ENCODE measurements at places on chromosomes 3 and 15. TPM values are rescaled to one million over a fixed set of nuclear protein-coding genes. Genes with fewer than 3 reads are reported as not detected.

FEZF2 gene
- not detected for total RNA-seq

MOBP gene
- total RNA-seq: not detected

ALDH1L1 gene
- not detected for total RNA-seq

PRSS50 gene
- not detected for total RNA-seq

CHRM5 gene
- not detected for total RNA-seq

GP9 gene
- total RNA-seq: not detected

MYRIP gene
- total RNA-seq: not detected

LRRC31 gene
- total RNA-seq: not detected

GAP43 gene
- not detected for total RNA-seq

TIMP4 gene
- not detected for total RNA-seq

CD80 gene
- total RNA-seq: 0.71 TPM

EFHB gene
- total RNA-seq: 0.44 TPM

SAMMSON gene
- not detected for total RNA-seq

STAB1 gene
- 0.46 TPM for total RNA-seq

ISL2 gene
- total RNA-seq: not detected

MESP1 gene
- total RNA-seq: 0.19 TPM

FSIP1 gene
- total RNA-seq: 0.22 TPM

GPR87 gene
- total RNA-seq: not detected

IGSF11 gene
- total RNA-seq: 0.57 TPM

- no peak for DNase-seq
These were observed 14.4 kb downstream of the TRIM71 start for GRCh38 chr3:32832193-32832592.

DNA sequence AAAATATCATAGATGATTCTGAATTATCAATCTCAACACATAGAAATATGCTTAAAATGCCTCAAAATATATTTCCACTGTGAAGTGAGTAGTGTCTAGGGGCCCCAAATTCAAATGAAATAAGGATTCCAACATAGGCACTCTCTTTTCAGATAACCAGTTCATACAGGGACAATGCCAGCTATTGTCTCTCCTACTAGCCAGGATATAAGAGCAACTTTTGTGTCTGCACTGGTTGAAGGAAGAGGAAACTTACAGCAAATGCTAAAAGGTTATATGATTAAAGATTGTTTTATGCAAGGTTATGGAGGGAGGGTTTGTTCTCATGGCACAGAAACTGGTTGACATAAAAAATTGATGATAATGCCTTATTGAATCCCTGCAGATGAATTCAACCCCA, 579.4 kb upstream of the ALCAM start:
- DNase-seq: no peak

- DNase-seq: no peak
These were observed 353.2 kb upstream of the AGTR1 start for GRCh38 chr3:148344521-148344920.

DNA sequence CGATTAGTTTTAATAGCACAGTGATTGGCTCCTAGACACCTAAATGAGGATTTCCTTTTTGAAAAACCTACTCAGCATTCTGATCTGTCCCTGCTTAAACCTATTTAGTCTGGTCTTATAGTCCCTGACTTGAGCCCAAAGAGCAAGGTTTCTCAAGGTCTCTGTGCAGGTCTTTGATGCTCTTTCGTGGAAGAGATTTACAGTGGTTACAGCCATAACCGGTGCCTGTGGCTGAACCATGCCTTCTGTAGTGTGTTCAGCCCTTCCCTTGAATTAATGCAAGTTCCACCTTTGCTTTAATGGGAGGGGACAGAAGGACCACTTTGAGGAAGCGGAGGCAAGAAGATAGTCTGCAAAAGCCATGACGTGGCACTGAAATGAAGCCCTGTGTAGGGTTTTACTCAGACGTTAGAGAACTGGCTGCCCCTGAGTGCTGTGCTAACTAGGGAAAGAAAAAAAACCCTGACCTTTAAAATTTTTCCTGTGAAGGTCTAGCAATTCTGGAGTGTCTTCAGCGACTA, 43.0 kb downstream of the ZBTB38 start:
- peak; percentile 16 for DNase-seq

- DNase-seq: no peak
These were observed 714.1 kb downstream of the NAALADL2 start for GRCh38 chr3:175573226-175573625.

GRCh38 chr3:192080336-192080735, 619.4 kb downstream of the PYDC2 start:
- no peak for DNase-seq

DNA sequence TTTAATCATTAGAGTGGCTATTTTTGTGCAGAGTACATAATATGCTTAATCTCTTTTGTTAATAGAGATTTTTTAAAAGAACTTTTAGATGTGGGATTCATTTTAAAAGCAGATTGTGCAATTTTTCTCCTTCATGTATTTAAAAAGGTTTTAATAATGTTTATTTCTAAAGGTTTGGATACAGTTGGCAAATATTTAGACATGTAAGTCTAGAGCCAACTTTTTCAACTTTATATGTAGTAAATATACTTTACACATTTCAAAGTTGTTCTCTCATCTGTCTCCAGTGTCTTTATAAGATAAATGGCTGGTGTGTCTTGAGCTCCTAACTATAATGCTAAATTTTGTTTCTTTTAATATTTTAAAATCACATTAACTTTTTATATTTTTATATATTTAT, 22.7 kb upstream of the GOLGA8B start:
- DNase-seq: no peak

- DNase-seq: no peak
These were observed 109.0 kb downstream of the VGLL4 start for GRCh38 chr3:11534793-11535101.

- DNase-seq: peak; percentile 16
These were observed 63.5 kb upstream of the KLF13 start for GRCh38 chr15:31262901-31263671.

- DNase-seq: no peak
These were observed 48.2 kb downstream of the ZNF148 start for GRCh38 chr3:125326957-125327356.

DNA sequence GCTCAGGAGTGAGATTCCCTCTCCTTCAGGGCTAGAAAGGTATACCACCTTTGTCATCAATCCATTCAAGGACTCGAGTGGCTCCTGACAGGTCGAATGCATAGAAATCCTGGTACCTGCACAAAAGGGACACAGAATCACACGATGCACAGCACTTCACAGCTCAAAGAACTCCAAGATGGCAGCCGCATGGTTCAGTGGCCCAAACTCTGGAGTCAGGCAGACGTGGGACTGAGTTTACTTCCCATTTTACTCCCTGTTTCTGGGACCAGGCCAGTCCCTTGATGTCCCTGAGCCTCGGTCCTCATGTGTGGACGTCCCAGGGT, 536 bp downstream of the WDR73 start:
- DNase-seq: no peak

- no peak for DNase-seq
These were observed 136.8 kb downstream of the SNRPN start for GRCh38 chr15:25091421-25092158.

- peak; percentile 53 for DNase-seq
These were observed 8.6 kb upstream of the SRP14 start for GRCh38 chr15:40047415-40048210.

GRCh38 chr3:45139372-45140140, 6.6 kb downstream of the CDCP1 start:
- DNase-seq: no peak

DNA sequence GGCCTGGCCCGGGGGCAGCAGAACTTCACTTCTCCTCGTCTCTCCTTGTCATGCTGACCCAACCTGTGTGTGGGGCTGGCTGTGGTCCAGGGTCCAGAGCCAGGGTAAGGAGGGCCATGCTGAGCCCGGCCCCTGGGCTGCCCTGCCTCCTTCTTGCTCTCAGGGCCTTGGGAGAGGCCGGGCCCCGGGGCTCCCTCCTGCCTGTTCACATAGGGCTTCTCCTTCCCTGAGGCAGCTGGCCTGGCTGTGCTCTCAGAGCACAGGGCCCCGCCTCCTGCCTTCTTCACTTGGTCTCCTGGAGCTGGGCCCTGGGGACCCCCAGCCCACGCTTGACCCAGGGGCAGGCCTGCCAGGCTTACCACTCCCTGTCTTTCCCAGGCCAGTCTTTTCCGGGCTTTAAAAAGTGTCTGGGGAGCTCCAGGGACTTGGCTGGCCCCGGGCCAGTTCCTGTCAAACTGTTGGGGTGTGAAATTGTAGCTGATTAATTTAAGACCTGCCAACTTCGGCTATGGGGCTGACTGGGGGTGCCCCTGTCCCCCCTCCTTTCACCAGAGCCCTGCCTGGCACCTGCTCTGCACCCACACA, 11.8 kb downstream of the PLXNA1 start:
- DNase-seq: no peak

DNA sequence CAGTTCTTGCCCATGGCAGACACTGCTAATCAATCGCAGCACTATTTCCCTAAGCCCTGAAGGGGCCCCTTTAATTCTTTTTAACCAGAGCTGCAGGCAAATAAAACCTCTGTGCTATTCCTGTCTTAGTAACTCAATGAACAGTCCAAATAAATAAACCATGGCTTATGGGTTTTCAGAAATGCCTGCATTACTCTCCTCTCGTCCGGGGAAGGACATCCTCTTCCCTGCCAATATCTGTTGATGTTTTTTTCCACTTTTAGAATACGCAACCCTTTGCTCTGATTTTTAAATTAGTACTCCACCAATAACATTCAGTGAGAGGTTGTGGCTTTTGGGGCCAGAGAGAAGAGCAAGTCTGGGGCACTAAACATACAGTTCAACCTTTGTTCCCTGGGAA, 35.2 kb upstream of the PRICKLE2 start:
- no peak for DNase-seq

GRCh38 chr15:79071901-79072300, 18.7 kb downstream of the RASGRF1 start:
- DNase-seq: no peak

DNA sequence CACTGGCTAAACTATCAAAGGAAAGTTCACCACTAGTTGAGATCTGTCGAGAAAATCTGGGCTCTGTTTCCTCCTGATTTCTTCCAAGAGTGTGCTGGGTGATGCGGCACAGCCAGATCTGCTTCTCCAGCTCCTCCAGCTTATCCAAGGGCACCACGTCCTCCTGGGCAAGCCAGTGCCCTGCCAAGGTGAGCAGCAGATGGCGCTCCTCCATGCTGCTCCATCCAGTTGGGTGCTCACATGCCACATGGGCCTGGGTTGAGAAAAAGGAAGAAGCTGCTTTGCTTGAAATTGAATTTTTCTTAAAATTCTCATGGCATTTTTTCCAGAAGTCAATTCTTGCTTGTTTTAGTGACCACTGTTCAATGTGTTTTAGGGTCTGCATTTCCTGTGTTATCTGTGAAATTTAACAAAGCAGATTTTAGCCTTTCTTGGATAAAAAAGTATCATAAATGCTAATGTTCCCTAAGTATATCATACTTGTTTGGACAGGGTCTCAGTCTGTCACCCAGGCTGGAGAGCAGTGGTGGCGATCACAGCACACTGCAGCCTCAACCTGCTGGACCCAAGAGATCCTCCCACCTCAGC, 47.3 kb downstream of the EIF3J start:
- peak; percentile 63 for DNase-seq

DNA sequence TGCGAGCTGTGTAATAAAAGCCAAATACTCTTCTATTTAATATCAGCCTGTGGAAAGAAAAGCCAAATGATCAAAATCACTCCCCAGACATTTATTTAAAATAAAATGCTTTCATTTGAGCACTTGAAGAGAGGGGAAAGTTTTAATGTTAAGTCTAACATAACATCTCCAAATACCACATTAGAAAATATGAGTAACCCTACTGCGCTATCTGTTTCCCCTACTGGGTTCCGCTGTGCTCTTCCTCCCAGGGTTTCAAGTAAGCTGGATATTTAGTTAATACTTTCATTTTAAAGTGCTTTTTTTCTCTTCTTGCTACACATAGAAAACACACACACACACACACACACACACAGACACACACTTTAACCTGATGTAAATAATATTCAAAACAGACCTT, 6.7 kb upstream of the VGLL4 start:
- DNase-seq: no peak

DNA sequence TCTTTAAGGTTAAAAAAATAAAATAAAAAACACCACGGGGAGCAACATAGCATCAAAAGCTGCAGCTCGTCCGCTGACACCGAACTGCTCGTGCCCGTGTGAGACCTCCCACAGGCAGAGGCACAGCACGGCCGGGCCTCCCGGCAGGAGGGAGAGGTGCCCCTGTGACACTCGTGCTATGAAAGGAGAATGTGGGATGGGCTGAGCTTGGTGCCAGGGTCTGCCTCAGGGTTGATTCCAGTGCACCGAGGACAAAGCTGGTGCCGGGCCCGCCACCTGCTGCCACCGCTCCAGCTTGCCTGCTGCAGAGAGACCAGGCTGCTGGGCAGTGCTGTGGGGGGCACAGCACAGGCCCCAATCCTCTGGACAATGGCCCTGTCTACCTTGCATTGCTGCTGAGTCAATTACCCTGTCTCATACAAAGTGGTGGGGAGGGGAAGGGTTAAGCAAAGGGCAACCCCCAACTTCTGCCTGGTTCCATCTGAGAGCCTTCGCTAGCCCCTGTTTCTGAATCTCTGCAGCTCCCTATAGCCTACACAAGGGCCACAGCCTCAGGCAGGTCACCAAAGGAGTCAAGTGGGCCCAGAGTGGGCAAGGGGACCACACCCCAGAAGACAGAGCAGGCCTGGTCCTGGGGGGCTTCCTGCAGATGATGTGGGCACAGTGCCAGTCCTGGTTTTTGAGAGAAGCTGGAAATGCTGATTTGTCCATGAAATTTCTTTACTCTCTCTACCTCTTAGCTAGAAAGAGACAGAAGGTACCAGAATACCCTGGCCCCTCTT, 74.0 kb upstream of the SNRPA1 start:
- DNase-seq: no peak

DNA sequence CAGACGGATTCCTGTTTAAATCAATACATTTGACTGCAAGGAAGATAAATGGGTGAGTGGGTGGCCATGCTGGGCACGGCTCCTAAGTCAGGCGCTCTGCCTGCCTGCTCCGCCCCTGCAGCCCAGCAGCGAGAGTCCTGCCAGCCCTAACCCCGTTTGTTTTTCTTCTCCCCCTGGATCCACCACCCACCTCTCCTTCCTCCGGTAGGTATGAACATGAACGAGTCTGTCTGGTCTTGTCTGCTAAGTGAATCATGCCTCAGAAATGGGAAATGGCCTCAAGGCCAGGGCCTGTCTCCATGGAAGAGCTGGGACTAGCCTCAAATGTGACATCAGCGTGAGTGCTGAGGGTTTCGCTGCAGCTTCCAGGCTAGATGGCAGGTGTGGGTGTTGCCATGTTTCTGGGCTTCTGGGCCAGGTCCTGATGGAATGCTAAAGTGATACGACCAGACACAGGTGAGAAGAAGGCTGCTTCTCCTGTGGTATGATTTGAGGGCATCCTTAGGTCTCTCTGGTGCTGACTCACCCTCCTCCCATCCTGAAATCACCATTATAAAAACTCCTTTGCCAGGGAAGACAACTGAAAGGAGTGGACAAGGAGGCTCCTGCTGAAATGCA, 5.6 kb upstream of the FEM1B start:
- DNase-seq: no peak

DNA sequence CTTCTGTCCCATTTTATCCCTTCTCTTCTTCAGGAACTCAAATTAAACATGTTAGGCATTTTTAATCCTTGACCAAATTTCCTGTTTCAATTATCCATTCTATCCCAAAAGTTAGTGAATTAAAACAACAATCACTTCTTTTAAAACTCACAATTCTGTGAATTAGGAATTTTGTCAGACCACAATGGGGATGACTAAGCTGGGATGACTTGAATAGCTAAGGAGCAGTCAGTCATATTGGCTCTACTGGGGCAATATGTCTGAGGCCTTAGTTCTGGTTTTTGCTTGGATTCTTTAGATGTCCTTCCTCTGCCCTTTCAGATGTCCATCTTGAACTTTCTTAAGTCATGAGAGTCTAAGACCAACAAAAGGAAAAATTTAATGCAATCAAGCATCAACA, 178.2 kb upstream of the TGFBR2 start:
- DNase-seq: no peak

GRCh38 chr3:52231502-52232278, 6.2 kb upstream of the TLR9 start:
- peak; percentile 88 for DNase-seq

All from CD8-positive, alpha-beta T cell (primary cell).